ENCODE measurements at places on chromosomes 3 and 15.

DNA sequence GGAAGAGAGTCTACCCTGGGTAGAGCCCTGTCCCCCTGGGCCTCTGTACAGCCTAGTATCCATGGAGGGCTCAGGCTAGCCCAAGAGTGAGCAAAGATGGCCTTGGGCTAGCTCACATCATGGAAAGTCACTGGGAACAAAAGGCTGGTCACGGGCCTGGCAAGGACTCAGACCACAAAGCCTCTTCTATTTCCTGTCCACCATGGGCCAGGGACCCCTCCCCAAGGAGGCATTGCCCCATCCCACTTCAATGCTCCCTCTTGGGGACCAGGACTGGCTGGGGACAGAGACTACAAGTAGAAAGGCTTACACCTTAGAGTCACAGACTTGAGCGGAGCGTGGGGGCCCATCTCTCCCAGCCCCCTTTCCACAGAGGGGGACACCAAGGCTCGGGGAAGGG lies 16.9 kb downstream of the DUSP7 start:
- no peak for DNase-seq

GRCh38 chr3:70607469-70607868 lies 295.0 kb upstream of the MDFIC2 start:
- no peak for DNase-seq

GRCh38 chr3:46408853-46409252 lies 1.8 kb downstream of the CCRL2 start:
- no peak for DNase-seq

GRCh38 chr3:161694682-161695564 lies 198.3 kb downstream of the OTOL1 start:
- DNase-seq: no peak

DNA sequence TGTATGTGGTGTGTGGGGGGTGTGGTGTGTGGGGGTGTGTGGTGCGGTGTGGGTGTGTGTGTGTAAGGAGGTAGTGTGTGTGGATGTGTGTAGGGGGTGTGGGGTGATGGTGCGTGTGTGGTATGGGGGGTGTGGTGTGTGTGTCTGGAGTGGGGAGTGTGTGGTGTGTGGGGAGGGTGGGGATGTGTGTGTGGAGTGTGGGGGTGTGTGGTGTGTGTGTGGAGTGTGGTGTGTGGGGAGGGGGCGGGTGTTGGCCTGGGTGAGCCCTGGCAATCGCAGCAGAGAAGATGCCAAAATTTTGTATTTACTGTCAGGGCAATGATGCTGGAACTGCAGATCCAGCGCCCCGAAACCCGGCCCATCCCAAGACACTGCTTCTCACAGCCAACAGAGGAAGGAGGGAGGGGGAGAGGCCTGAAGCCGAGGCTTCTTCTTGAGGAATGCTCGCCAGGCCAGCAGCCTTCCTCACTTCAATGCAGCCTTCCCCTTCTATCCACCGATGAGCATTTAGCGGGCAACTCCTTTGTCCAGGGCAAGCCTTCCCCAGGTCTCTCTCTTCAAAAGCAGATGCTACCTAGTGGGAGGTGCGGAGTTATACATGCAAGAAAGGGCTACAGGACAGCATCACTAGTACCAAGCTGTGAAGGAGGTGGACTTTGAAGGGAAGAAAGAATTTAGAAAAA lies 11.9 kb upstream of the SRP14 start:
- DNase-seq: no peak

GRCh38 chr3:73271-73670 lies 123.3 kb upstream of the CHL1 start:
- DNase-seq: no peak

DNA sequence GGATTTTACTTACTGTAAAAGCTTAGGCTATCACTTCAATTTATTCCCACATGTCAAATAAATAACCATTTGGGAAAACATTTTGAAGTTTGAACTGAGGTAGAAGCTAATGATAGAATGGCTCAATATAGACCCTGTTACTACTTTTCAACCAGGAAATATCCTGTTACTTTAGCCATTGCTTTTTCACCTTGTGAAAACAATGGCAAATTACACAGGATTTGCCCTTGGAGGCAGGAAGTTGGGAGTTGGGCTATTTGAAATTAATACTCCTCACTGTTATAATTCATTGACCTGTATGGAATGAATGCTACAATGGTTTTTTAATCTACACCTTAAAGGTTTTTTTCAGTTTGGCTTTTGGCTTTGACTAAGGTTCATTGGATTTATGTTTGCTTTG lies 98.1 kb upstream of the UBE2E2 start:
- DNase-seq: no peak

DNA sequence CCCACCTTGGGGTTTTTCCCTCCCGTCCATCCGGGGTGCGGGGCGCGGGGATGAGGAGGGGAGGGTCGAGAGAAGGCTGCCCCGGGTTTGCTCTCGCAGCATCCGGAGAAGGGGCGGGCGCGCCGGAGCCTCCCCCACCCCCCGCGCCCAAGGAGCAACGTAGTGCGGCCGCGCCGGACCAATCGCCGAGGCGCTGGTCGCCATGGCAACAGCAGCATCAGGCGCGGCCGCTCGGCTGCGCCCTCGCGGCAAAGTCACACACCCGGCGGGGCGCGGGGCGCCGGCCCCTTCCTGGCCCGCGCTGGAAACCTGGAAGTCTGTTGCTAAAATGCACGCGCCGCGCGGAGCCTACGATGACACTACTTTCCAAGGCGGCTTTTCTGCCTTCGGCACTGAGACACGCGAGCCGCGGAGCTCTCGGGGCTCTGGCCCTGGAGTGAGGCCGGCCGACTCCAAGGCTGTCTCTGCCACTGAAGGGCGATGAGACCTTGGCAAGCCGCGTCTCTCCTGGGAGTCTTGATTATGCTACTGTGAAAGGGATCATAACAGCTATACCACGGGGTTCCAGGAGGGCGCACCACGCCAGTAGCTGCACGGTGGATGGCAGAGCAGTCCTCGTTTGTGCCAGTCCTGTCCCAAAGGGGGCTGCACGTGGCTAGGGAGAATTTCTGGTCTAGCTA lies at the start of gene IQSEC1:
Gene IQSEC1 (minus strand): TSS at position 104 of the 680 bp plus-strand sequence. CDS start 415 bp downstream, outside the sequence.
- no peak for DNase-seq

- DNase-seq: no peak
Measured at GRCh38 chr15:82648257-82649103, 1.3 kb upstream of the CPEB1 start.

GRCh38 chr3:16254916-16255315 lies 9.8 kb downstream of the DPH3 start:
- DNase-seq: no peak

DNA sequence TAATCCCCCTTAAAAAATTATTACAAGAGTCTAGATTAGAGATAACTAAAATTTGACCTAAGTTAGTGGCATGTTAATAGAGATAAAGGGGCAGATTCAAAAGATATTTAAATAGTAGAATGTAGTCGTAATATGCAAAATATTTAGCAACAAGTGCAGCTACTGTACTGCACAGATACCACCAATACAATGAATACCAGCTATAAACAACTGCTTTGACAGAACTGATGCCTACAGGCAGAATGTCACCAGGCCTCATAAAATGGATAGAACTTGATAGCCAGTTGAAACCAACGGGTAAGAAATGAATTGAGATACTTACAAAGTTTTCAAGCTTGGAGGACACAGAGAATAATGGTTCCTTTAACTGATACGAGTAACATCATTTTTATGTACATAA lies 249.3 kb upstream of the VEPH1 start:
- DNase-seq: no peak

DNA sequence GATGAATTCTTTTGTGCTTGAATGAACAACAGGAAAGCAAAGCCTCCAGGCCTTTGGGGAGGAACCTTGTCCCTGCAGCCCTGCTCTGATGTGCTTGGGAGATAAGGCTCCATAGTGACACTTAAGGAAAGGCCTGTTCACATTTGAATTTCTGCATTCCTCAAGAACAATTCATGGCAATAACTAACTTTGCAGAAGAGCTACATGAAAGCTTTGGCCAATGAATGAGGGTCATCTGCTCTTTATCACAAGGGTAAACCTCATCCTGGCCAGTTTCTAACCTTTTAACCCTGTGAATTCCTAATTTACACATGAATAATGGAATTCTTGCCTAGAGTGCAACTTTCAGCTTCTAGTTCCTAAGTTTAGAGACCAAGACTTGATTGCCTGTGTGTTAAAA lies 5.6 kb downstream of the PRTG start:
- peak; percentile 22 for DNase-seq

GRCh38 chr3:197302033-197302432 lies 3.6 kb upstream of the DLG1 start:
- DNase-seq: no peak

DNA sequence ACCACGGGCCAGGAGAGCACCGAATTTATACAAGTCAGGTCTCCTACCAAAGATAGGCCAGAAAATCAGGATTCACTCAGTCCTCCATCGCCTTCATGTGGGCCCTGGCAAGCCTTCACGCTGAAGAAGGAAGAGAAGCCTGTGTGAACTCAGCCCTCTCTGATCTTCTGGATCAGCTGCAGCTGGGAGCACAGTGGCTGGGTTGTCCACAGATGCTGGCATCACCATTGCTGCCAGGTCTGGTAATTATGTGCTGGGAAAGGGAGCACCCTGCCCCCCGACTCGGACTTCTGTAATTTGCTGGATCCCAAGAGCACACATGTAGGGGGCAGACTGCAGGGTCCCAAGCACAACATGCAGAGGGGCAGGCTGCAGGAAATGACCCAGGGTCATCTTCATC lies 12.4 kb upstream of the PDE8A start:
- DNase-seq: no peak

GRCh38 chr3:89474333-89475130 lies 367.1 kb downstream of the EPHA3 start:
- DNase-seq: no peak
